ENCODE measurements at places on chromosomes 7 and 10.

GRCh38 chr7:123847868-123848267, 2.9 kb downstream of the HYAL4 start:
- no peak for DNase-seq

DNA sequence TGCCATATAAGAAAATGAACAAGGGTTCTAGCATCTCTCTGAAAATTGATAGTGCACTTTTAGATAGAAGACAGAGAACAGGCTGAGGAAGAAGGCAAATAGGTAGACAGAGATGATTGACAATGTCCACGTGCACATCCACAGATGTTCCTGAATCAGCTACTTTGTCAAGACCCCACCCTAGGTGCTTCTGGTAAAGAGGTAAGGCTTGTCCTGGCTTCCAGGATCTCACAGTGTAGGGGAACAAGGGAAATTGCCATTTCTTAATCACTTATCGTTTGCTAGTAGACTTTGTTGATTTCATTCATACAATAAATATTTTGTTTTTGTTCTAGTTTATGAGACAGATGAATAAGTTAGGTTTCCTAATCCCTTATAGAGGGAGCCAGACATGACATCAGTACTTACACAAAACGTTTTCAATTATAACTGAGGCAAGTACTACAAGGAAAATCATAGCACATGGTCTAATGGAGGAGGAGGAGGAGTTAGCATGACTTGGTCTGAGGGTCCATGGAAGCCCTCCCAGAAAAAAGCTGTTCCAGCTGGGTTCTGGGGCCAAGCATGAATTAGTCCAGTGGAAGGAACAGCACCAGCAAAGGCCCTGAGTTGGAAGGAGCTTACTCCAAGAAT, 115.9 kb upstream of the ARID5B start:
- DNase-seq: no peak

GRCh38 chr10:129047600-129047999, 419.4 kb upstream of the MGMT start:
- DNase-seq: no peak

- DNase-seq: no peak
These were observed 1293.5 kb downstream of the XPNPEP1 start for GRCh38 chr10:108629834-108630233.

GRCh38 chr7:83362871-83363550, 200.3 kb upstream of the PCLO start:
- no peak for DNase-seq
